ENCODE measurements at places on chromosomes 2 and 18. TPM values are rescaled to one million over a fixed set of nuclear protein-coding genes. Genes with fewer than 3 reads are reported as not detected.
A peak's percentile ranks its signal among the peaks of the same experiment; 100 is the strongest.

DNA sequence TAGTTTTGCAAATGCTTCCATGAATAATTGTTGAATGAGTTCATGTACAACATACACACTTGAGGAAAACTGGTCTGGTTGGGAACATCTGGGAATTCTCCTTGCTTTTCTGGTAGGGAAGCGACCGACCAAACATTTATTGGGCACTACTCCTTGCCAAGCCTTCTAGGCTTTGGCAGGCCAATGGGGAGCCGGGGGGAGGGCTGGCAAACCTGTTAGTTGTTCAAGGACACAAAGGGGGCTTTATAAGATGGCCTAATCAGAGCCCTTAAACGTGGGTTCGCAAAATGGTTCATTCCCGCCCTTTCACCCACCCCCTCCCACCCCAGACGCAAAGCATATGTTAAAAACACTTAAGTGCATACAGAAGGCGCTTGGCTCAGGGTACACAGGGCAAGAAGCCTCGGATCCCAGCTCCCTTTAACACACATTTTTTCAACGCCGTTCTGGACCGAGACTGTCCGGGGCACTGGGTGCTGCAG, 844 bp upstream of the VSNL1 start:
- DNase-seq: peak; percentile 70

Gene SLC9A4
- not detected for total RNA-seq

DNA sequence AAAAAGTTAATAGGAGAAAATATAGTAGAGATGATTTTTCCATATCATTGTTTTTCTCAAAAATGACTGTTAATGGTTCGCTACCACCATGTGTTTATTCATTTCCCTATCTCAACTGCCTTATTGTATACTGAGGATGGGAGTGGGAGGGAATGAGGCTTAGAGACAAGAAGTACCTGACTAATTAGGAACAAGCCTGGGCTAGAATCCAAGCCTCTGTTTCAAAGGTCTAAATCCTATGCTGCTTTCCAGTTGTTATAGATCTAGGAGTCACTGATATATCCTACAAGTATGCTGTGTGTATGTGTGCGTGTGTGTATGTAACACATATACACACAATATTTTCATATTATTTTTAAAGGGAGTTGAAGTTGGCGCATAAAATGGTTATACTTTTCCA, 465.9 kb downstream of the EPHA4 start:
- no peak for DNase-seq

- DNase-seq: no peak
These were observed 12.7 kb upstream of the ARID5A start for GRCh38 chr2:96523659-96524481.

DNA sequence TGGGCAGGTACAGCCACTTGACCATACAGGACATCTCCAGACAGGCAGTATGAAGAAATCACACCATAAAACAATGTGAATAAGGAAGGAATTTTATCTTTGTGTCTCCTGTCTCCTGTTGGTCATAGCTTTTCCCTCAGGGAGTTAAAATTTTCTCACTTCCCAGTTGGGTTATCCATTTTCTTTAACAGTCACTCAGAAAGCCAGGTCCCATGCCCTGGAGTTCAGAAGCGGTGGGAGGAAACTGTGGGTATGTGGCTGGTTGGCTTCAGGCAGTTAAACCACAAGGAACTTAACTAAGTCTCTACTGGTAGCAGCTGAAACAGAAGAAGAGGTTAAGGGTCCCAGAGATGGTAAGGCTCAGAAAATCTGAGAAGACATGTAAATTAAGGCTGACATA, 6.5 kb upstream of the SMAD2 start:
- DNase-seq: no peak

Gene SLC5A7
- not detected for total RNA-seq

DNA sequence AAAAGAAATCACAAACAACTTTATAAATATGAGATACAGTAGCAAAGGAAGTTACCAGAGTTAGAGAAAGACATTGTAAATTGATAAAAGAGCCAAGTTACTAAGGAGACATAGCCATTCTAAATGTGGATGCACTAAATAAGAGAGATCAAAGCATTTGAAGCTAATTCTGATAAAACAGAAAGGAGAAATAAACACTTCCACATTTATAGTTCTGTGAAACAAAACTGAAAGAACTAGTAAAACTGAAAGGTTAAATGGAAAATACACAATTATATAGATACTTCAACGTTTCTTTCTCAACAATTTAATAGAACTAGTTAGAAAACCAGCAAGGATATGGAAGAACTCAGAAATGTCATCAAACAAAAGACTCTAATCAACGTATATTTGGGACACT, 309.0 kb upstream of the CDH2 start:
- DNase-seq: no peak

Data from Daoy (cell line).